ENCODE measurements at places on chromosomes 7 and 10. TPM values are rescaled to one million over a fixed set of nuclear protein-coding genes. Genes with fewer than 3 reads are reported as not detected.
A peak's percentile ranks its signal among the peaks of the same experiment; 100 is the strongest.

CLIP2 gene
- total RNA-seq = 9.6 TPM

BAMBI gene
- total RNA-seq = 15.7 TPM

GNGT1 gene
- not detected for total RNA-seq

GRCh38 chr7:130940326-130940725 is 206.3 kb upstream of the KLF14 start:
- peaks cover 19% of the 10 kb centered on the region for H3K36me3 ChIP-seq
- DNase-seq = no peak
- H3K4me3 ChIP-seq = peak overlapping the region; percentile 50
- peaks cover 87% of the 10 kb centered on the region for H3K4me1 ChIP-seq
- no peaks in the 10 kb centered on the region for H3K27me3 ChIP-seq

- peak; percentile 48 for DNase-seq
- no peak overlapping the region for H3K27ac ChIP-seq
- H3K36me3 ChIP-seq = no peaks in the 10 kb centered on the region
- H3K4me3 ChIP-seq = no peak overlapping the region
- H3K27me3 ChIP-seq = peaks cover 5% of the 10 kb centered on the region
- H3K4me1 ChIP-seq = no peaks in the 10 kb centered on the region
Measured at GRCh38 chr10:133189256-133189655, 29.2 kb downstream of the KNDC1 start.

- no peak overlapping the region for H3K4me3 ChIP-seq
- H3K27me3 ChIP-seq = peaks cover 5% of the 10 kb centered on the region
- H3K4me1 ChIP-seq = no peaks in the 10 kb centered on the region
- H3K36me3 ChIP-seq = no peaks in the 10 kb centered on the region
- H3K27ac ChIP-seq = no peak overlapping the region
Measured at GRCh38 chr10:6514180-6514579, 65.9 kb downstream of the PRKCQ start.

GRCh38 chr10:118908557-118909256 is 120.8 kb upstream of the NANOS1 start:
- H3K27me3 ChIP-seq = no peaks in the 10 kb centered on the region
- no peak overlapping the region for H3K27ac ChIP-seq
- H3K36me3 ChIP-seq = no peaks in the 10 kb centered on the region

DNA sequence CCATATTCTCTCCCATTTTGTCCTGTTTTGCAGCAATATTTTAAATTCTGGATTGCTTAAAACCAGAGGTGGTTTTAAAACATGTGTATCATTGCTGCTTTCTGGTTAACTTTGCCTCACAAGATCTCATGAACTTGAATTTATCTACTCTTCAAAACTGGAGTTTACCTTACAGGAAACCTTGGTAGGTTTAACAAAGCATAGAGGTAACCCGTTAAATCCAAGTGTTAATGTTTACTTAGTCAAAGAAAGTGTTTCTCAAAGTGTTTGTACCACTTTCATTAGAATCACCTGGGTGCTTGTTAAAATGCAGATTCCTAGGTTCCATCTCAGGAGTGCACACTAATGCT is 44.0 kb upstream of the VDAC2 start:
- no peak overlapping the region for H3K27ac ChIP-seq
- no peak overlapping the region for H3K4me3 ChIP-seq
- DNase-seq = no peak
- no peaks in the 10 kb centered on the region for H3K36me3 ChIP-seq
- H3K27me3 ChIP-seq = no peaks in the 10 kb centered on the region

DNA sequence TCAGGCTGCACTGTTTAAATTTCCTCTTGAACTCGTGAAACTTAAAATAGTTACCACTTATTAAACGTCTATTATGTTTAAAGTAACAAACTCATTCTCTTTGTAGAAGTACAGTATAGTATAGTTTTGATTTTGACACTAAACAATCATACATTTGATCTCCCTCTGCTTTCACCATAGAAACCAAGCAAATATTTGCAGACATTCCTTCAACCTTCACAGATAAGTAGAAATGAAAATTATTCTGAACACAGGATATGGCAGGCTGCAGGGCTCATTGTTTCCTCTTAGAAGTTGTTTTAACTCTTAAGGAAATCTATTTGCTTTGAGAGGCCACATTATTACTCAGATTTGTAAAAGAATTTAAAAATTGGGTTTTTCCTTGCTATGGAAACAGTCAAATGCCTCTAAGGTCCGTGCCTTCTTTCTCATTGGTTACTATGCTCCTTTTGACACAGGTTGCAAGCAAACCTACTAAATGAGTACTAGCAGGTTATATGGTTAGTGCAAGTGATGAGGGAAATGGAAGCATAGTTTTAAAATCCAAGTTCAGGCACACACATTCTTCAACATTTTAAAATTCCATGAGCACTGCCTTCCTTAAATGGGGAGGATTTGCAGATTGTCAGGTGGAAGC is 92.8 kb upstream of the FAM133B start:
- H3K27ac ChIP-seq = no peak overlapping the region
- DNase-seq = no peak
- no peaks in the 10 kb centered on the region for H3K27me3 ChIP-seq

- H3K4me1 ChIP-seq = peaks cover 11% of the 10 kb centered on the region
- no peak overlapping the region for H3K27ac ChIP-seq
- H3K4me3 ChIP-seq = peak overlapping the region; percentile 90
- H3K27me3 ChIP-seq = no peaks in the 10 kb centered on the region
- H3K36me3 ChIP-seq = no peaks in the 10 kb centered on the region
- no peak for DNase-seq
Measured at GRCh38 chr7:103343332-103343731, 1.2 kb downstream of the DNAJC2 start.

- no peak overlapping the region for H3K4me3 ChIP-seq
- H3K27me3 ChIP-seq = no peaks in the 10 kb centered on the region
- no peak overlapping the region for H3K27ac ChIP-seq
- no peaks in the 10 kb centered on the region for H3K4me1 ChIP-seq
- no peaks in the 10 kb centered on the region for H3K36me3 ChIP-seq
Measured at GRCh38 chr7:50508471-50508943, 56.7 kb downstream of the DDC start.

GRCh38 chr7:149283321-149283720 is 21.3 kb downstream of the ZNF783 start:
- H3K27me3 ChIP-seq = no peaks in the 10 kb centered on the region
- H3K36me3 ChIP-seq = peaks cover 16% of the 10 kb centered on the region
- H3K4me3 ChIP-seq = no peak overlapping the region
- DNase-seq = no peak
- H3K4me1 ChIP-seq = peaks cover 5% of the 10 kb centered on the region
- no peak overlapping the region for H3K27ac ChIP-seq

DNA sequence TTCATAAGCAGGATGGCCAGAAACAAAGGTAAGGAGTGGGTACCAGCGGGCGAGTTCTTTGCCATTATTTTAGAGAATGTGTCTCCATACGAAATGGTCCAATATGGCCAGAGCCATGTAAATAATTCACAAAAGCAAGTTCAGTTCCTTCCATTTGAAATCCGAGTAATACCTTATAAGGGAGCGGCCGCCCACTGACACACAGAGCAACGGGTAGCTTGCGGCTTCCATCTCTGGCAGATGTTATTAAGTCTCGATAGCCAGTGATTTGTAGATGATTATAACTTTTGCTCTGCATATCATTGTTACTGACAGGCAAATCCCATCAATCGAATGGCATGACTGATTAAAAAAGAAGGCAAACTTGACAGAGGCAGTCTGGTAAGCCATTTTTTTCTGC is 63.2 kb downstream of the GFRA1 start:
- no peaks in the 10 kb centered on the region for H3K27me3 ChIP-seq
- no peak for DNase-seq
- no peaks in the 10 kb centered on the region for H3K36me3 ChIP-seq
- no peak overlapping the region for H3K27ac ChIP-seq
- H3K4me3 ChIP-seq = no peak overlapping the region

- no peaks in the 10 kb centered on the region for H3K27me3 ChIP-seq
- H3K27ac ChIP-seq = no peak overlapping the region
- H3K4me1 ChIP-seq = no peaks in the 10 kb centered on the region
- no peaks in the 10 kb centered on the region for H3K36me3 ChIP-seq
- H3K4me3 ChIP-seq = no peak overlapping the region
Measured at GRCh38 chr7:140342727-140343514, 55.4 kb downstream of the SLC37A3 start.
